Stimulated activated CD8-positive, alpha-beta memory T cell treated with anti-CD3 and anti-CD28 coated beads, Interleukin-2, amount 100 ng/mL, for 1 hour (primary cell): ENCODE measurements at places on chromosomes 3 and 15.

GRCh38 chr3:129796146-129796545 lies 97.4 kb downstream of the TMCC1 start:
- DNase-seq: no peak

DNA sequence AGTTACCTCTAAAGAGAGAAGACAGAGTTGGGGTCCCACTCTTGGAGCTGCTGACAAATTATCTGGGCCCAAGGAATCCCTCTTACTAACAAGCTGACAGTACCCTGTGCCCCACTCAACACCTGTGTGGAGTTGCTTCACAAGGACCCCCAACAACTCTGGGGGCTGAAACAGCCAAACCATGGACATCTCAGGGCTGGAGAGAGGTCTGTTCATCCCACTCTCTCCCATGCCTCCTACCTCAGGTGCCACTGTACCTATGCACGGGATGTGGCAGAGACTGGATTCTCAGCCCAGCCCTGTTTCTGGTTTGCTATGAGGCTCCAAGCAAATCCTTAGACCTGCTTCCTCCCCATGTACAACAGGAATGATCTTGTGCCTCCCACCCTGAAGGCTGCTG lies 101.7 kb downstream of the ETFA start:
- no peak for DNase-seq

- no peak for DNase-seq
These were observed 476.7 kb upstream of the CBLB start for GRCh38 chr3:106345353-106346027.

GRCh38 chr15:42147431-42147735 lies 9.1 kb downstream of the PLA2G4F start:
- no peak for DNase-seq

DNA sequence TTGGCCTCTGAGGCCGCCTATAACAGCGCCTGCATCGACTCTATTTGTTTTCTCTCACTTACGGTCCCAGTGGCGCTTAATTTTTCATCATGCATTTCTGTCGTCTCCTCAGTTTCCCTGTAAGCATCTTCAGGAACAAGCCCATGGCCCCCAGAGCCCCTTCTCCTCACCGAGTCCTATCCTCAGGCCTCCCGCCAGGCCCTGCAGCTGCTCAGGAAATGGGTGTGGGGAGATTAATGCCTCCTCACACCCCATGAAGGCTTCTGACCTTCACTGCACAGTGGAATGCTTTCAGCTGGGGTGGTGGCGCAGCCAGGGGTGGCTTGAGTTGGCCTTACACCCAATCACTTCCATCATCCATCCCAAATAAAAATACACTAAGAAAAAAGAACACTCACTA lies 260.4 kb downstream of the FAM43A start:
- no peak for DNase-seq

GRCh38 chr3:150345021-150345538 lies 63.0 kb upstream of the TSC22D2 start:
- DNase-seq: no peak

DNA sequence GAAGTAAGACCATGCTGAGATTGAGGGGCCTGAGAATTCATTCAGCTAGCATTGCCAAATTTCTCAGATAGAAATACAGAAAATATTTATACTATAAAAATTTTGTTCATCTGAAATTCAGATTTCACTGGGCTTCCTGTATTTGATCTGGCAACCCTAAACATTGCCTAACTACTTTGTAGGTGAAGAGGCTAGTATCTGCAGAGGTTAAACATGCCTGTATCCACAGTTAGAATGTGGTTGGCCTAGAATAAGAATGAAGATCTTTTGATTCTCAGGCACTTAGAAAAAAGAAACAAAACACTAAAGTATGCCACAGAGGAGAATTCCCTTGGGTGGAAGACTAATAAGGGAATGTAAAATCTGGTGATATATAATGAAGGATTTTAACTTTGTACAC lies 189.0 kb downstream of the DIPK2A start:
- no peak for DNase-seq

GRCh38 chr15:37981201-37981600 lies 46.8 kb downstream of the TMCO5A start:
- no peak for DNase-seq

DNA sequence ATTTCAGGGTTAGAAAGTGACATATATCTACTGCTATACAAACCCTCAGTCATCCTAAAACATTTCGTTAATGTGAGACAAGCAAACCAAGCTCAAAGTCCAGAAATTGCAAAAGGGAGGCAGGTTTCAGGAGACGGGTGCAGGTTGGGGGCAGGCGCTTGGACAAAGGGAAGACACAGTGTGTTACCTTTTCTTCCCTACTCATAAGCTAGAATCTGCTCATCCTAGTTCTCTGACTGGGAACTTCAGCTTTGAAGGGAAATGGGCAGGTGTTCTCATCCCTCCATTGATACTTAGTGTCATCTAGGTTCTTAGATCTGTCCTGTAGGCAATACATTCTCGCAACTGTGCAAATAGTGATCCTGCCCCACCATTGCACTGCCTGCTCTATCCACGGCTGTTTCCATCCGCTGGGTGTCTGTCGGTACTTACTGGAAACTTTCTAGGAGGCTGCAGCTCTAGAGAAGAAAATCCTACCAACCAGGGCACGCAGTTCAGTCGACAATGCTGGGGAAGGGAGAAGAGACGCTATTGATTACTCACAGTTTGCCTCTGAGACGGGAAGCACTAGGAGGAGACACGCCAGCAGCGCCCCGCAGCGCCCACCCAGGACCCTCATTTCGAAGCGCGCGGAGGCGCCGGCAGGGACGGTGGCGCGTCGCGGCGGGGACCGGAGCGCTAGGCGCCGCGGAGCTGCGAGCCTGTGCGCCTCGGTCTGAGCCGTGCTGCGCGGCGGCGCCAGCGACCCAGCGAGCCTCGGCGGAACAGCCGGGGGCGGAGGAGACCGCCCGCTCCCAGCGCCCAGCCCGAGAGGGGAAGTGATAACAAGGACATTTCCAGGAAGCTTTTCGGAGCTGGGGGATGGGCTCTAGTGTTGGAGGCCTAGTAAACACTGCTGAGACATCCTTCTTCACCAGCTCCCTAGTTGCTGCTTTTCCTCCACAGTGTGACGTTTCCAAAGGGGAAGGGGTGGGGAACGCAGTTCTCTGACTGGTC lies at the start of gene PROS1:
Gene PROS1 (minus strand): TSS at position 766 of the 996 bp plus-strand sequence. CDS start 147 bp downstream, at position 619.
- DNase-seq: no peak

GRCh38 chr3:20394243-20394642 lies 208.2 kb upstream of the SGO1 start:
- DNase-seq: no peak

- DNase-seq: no peak
These were observed 77.6 kb downstream of the CMSS1 start for GRCh38 chr3:99895131-99895696.

DNA sequence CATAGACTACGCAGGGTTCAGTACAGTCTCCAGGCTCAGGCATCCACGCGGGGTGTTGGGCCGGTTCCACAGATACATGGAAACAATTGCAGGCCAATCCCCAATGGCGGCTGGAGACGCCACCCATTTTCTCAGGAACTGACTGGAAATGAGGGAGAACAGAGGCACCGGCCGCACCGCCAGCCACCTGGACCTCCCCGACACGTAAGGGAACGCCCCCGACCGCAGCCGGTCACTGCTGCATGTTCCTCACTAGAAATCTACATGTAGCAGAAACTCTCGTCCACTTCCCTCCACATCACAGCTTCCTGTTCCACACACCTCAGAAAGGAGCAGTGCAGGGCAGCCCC lies 29.2 kb downstream of the CYFIP1 start:
- no peak for DNase-seq

DNA sequence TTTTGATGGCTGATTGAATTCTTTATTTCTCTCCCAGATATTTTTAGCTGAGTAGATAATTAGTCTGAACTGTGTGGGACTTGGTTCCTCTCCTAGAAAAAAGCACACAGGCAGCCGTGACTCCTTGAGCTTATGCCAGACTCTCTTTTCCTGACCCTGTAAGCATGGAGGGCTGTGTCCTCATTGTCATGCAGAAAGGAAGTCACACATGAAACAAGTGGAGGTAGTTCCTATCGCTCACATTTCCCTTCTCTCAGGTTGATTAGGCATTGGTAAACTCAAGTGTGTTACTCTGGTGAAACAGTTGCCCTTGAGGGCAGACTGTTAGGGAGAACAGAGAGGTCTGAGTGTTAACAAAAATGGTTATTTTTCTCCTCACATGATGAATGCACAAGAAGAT lies 6.3 kb upstream of the RTP4 start:
- no peak for DNase-seq

DNA sequence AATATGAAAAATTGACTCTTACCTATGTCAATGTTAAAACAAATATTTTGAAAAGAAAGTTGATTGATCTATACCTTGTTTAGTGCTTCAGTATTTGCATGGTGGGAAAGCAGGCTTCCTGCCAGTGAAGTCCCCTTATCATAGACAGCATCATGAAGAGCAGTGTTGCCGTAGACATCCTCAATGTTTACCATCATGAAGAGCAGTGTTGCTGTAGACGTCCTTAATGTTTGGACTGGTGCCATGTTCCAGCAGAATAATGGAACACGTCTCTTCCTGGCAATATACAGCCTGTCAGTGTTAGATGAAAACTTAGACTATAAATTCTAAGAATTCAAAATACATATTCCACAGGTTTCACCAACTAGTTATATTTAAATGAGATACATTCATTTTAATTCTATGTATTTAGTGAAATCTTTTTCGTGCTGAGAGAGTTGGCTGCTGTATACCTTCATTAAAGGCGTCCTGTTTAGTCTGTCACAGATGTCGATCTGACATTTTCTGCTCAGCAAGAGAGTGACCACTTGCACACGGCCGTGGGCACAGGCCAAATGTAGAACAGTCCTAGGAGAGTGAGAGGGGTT lies 116.8 kb downstream of the LMLN start:
- no peak for DNase-seq

GRCh38 chr15:72888211-72888610 lies 104.7 kb upstream of the ADPGK start:
- DNase-seq: no peak

GRCh38 chr3:134993011-134993410 lies 198.0 kb downstream of the EPHB1 start:
- no peak for DNase-seq

DNA sequence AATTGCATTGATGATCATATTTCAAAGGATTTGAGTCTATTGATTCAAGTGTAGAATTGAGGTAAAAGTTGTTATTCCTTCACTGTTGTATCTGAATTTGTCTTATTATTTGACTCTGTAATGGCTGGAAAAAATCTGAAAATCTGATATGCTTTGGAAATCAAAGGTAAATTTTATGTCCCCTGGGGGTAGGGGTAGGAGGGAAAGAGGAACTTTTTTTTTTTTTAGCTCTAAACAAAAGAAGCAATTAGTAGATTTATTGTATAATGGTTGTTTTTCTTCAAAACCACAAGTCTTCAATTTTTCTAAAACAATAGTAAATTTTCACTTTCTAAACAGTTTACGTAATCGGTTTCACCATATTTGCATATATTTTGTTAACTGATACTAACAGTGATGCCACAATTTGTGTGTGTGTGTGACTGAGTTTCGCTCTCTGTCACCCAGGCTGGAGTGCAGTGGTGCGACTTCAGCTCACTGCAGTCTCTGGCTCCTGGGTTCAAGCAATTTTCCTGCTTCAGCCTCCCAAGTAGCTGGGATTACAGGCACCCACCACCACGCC lies 91.7 kb upstream of the GOLGA6L4 start:
- no peak for DNase-seq

GRCh38 chr15:73051391-73051806 lies 864 bp upstream of the NEO1 start:
- no peak for DNase-seq

- DNase-seq: no peak
These were observed 21.4 kb upstream of the CELF6 start for GRCh38 chr15:72341361-72341760.

DNA sequence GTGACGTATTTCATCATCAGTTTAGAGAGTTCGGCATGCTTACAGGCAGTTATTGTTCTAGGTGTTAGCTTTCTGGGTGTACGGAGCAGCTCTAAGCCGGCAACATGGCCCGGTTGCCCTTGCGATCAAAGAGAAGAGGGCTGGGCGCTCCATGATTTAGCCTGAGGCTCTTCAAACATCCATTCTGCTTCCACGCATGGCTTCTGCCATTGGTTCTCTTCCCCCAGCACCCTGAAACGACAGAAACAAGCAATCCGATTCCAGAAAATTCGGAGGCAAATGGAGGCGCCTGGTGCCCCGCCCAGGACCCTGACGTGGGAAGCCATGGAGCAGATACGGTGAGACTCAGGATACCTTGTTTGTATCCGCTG lies 574 bp downstream of the NGRN start:
- no peak for DNase-seq

DNA sequence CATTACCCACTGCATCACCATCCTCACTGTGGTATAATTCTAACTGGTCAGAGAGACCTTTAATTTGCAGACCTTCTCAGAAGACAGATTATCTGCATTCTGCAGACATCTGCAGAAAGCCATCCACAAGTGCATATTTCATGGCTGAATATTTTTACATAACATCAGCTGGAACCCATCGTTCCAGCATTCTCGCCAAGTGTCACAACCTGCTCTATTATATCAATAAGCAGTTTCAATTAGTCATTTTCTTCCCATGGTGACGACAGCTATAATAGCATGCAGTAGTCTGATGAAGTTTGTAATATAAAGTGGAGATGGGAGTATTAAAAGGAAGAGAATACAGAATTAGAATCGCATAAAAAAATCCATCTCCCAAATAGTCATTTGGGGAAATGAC lies 334.7 kb downstream of the FHIT start:
- no peak for DNase-seq

GRCh38 chr3:79361748-79362378 lies 405.9 kb downstream of the ROBO1 start:
- no peak for DNase-seq

- DNase-seq: no peak
These were observed 4.1 kb downstream of the RCN2 start for GRCh38 chr15:76935620-76936019.

DNA sequence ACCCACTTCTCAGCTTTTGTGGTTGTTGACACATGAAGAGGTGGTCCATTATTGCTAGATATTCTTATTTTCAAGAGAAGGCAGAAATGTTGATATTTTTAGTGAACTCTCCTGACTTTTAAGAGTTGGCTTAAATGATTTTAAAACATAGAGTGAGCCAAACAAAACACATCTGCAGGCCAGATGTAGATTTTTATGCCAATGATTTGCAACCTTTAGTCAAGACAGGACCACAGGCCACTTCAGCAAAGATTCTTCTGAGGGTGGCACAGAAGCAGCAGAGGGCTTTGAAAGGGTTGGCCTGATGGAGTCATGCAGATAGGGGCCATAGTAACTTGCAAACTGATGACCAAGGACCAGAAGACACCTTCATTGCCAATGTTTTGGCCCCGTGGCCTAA lies 276.5 kb upstream of the P2RY1 start:
- DNase-seq: no peak

GRCh38 chr3:188134079-188134478 lies 19.9 kb upstream of the LPP start:
- DNase-seq: no peak

DNA sequence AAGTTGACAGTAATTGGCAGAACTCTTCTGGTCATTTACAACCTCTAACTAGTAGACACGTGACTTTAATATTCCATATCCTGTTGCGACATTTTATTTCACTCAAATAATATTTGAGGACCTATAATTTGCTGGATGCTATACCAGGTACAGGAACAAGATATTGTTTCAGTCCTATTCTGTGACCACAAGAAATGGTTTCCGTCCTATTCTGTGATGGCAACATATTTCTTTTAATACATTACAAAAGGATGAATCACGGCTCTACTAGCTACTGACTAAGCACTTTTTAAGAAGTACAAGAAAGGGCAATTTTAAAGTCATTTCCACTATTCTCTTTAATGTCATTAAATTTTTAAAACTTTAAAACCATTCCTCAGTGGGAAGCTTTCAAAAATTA lies 400.2 kb downstream of the CNTN3 start:
- no peak for DNase-seq

- no peak for DNase-seq
These were observed 30.3 kb downstream of the ARL14 start for GRCh38 chr3:160707187-160707794.
